ENCODE measurements at places on chromosomes 16 and 17. TPM values are rescaled to one million over a fixed set of nuclear protein-coding genes. Genes with fewer than 3 reads are reported as not detected.

The CORO1A gene
- total RNA-seq, result 3.3 TPM

The NOXO1 gene
- 0.44 TPM for total RNA-seq

The ODAD4 gene
- total RNA-seq, result 0.57 TPM

The UMOD gene
- not detected for total RNA-seq

The CSH1 gene
- not detected for total RNA-seq

The SLC9A5 gene
- 1.6 TPM for total RNA-seq

The TP53TG3 gene
- not detected for total RNA-seq

The MMP2 gene
- total RNA-seq, result 1,286 TPM

The CHMP1A gene
- total RNA-seq, result 137 TPM

The PDE6G gene
- total RNA-seq, result not detected

The PIPOX gene
- 2.6 TPM for total RNA-seq

The EXOC3L1 gene
- total RNA-seq, result not detected

The KRT39 gene
- 0.43 TPM for total RNA-seq

The CTF1 gene
- 4.4 TPM for total RNA-seq

The ZPBP2 gene
- not detected for total RNA-seq

The RPL26 gene
- total RNA-seq, result 1,554 TPM

The SPATA22 gene
- 0.22 TPM for total RNA-seq

The ERAL1 gene
- 64.1 TPM for total RNA-seq

The UNC45B gene
- not detected for total RNA-seq

The KRTAP3-2 gene
- not detected for total RNA-seq

The ADGRG3 gene
- total RNA-seq, result not detected

The TBC1D3H gene
- not detected for total RNA-seq

The TERB1 gene
- not detected for total RNA-seq

The TP53TG3B gene
- total RNA-seq, result not detected

The WFDC1 gene
- 2.4 TPM for total RNA-seq

The CD300A gene
- not detected for total RNA-seq

The BLTP2 gene
- total RNA-seq, result 103 TPM

The TAC4 gene
- not detected for total RNA-seq

The TMC5 gene
- total RNA-seq, result not detected

The EPN3 gene
- not detected for total RNA-seq

The RUNDC3A gene
- not detected for total RNA-seq

The TNP2 gene
- not detected for total RNA-seq

The SKAP1 gene
- not detected for total RNA-seq

The ASPHD1 gene
- 9.2 TPM for total RNA-seq

The HSD11B2 gene
- under 0.01 TPM for total RNA-seq

The KRT31 gene
- total RNA-seq, result not detected

The IL21R gene
- 0.14 TPM for total RNA-seq

The TUBD1 gene
- total RNA-seq, result 5.7 TPM

The ITPRIPL2 gene
- 31.7 TPM for total RNA-seq

The GP1BA gene
- under 0.01 TPM for total RNA-seq

The LITAFD gene
- total RNA-seq, result not detected

The SNX20 gene
- not detected for total RNA-seq

The KRT17 gene
- total RNA-seq, result 0.66 TPM

The TMUB2 gene
- 27.5 TPM for total RNA-seq

The OR1D5 gene
- not detected for total RNA-seq

The ACSM2B gene
- not detected for total RNA-seq

The PABPN1L gene
- total RNA-seq, result not detected

The NSMCE1 gene
- total RNA-seq, result 82.7 TPM

The C17orf107 gene
- 6.1 TPM for total RNA-seq

The SDR42E1 gene
- 0.22 TPM for total RNA-seq

Measured in placental pericyte (primary cell).